Right lobe of liver (tissue), 6 donors: ENCODE measurements at places on chromosomes 5 and 9.

GRCh38 chr5:61596265-61596664 lies 264.2 kb downstream of the ZSWIM6 start:
- no peak for DNase-seq
- H3K4me1 ChIP-seq: no peaks in the 10 kb centered on the region
- H3K27ac ChIP-seq: no peak overlapping the region
- H3K36me3 ChIP-seq: no peaks in the 10 kb centered on the region
- no peak overlapping the region for H3K4me3 ChIP-seq

- no peaks in the 10 kb centered on the region for H3K27me3 ChIP-seq
- H3K4me1 ChIP-seq: no peaks in the 10 kb centered on the region
- H3K27ac ChIP-seq: no peak overlapping the region
- no peaks in the 10 kb centered on the region for H3K36me3 ChIP-seq
- no peak overlapping the region for H3K4me3 ChIP-seq
Measured at GRCh38 chr9:1918108-1918507, 97.0 kb upstream of the SMARCA2 start.

- no peak for DNase-seq
- H3K4me1 ChIP-seq: no peaks in the 10 kb centered on the region
- H3K36me3 ChIP-seq: no peaks in the 10 kb centered on the region
- no peak overlapping the region for H3K27ac ChIP-seq
- no peak overlapping the region for H3K4me3 ChIP-seq
Measured at GRCh38 chr5:80054682-80055081, 19.5 kb downstream of the THBS4 start.

DNA sequence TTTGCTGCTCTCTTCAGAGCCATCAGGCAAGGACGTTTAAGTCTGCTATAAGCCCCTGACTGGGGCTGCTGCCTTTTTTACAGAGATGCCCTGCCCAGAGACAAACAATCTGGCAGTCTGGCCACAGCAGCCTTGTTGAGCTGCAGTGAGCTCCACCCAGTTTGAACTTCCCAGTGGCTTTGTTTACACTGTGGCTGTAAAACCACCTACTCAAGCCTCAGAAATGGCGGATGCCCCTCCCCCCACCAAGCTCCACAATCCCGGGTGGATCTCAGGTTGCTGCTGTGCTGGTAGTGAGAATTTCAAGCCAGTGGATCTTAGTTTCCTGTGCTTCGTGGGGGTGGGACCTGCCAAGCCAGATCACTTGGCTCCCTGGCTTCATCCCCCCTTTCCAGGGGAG lies 59.7 kb upstream of the SNCAIP start:
- no peaks in the 10 kb centered on the region for H3K4me1 ChIP-seq
- no peak for DNase-seq
- no peaks in the 10 kb centered on the region for H3K36me3 ChIP-seq
- H3K27ac ChIP-seq: no peak overlapping the region
- no peak overlapping the region for H3K4me3 ChIP-seq
- H3K27me3 ChIP-seq: no peaks in the 10 kb centered on the region

DNA sequence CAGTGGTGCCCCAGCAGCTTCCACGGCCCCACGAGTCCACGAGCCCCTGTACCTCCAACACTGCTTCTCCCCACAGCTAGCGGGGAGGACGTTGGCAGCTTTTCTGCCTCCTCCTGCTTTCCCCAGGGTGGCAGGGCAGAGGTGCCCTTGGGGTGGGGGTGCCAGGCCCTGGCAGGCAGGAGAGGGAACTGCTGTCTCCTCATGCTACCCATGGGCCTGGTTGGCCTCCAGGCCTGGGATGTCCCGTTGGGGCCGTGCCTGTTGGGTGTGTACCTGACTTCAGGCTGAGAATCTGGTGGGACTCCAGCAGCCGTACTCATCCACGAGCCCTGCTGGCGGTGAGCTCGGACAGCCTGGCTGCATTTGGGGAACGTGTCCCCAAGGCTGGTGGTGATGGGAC lies 27.3 kb downstream of the RXRA start:
- no peaks in the 10 kb centered on the region for H3K27me3 ChIP-seq
- no peak overlapping the region for H3K27ac ChIP-seq
- H3K36me3 ChIP-seq: no peaks in the 10 kb centered on the region
- DNase-seq: no peak
- H3K4me1 ChIP-seq: peaks cover 99% of the 10 kb centered on the region

GRCh38 chr9:12461763-12462460 lies 231.3 kb upstream of the TYRP1 start:
- H3K36me3 ChIP-seq: no peaks in the 10 kb centered on the region
- no peak overlapping the region for H3K4me3 ChIP-seq

DNA sequence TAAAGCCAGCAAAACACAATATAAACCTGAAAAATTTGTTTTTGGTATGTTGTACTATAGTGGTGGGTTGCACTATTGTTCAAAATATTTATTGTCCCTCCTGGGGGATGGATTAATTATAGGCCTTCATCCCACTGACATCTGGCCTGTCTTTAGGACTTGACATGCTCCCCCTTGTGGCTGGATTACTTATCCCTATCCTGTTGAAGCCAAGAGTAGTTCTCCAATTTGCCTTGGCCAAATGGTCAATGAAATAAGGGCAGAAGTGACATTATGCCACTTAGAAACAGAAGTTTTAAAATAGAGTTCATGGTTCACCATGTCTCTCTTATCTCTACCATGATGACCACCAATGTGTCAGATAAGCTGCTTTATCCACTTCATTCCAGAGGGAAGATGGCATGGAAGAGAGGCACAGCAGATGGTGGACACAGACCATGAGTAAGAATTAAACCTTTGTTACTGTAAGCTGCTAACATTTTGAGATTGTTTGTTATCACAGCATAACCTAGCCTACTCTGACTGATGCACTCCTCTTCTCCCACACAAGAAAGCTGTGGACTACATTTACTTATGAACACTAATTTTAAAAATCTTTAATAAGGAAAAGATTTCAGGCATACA lies 29.2 kb upstream of the ARHGEF28 start:
- no peaks in the 10 kb centered on the region for H3K27me3 ChIP-seq
- H3K4me3 ChIP-seq: no peak overlapping the region
- no peaks in the 10 kb centered on the region for H3K4me1 ChIP-seq
- H3K36me3 ChIP-seq: no peaks in the 10 kb centered on the region
- H3K27ac ChIP-seq: no peak overlapping the region

GRCh38 chr5:170534177-170534576 lies 30.4 kb downstream of the KCNIP1 start:
- DNase-seq: no peak
- no peak overlapping the region for H3K27ac ChIP-seq
- no peak overlapping the region for H3K4me3 ChIP-seq
- H3K4me1 ChIP-seq: no peaks in the 10 kb centered on the region
- H3K27me3 ChIP-seq: no peaks in the 10 kb centered on the region
- no peaks in the 10 kb centered on the region for H3K36me3 ChIP-seq

GRCh38 chr5:168047043-168047668 lies 244.3 kb upstream of the WWC1 start:
- DNase-seq: no peak
- H3K4me1 ChIP-seq: no peaks in the 10 kb centered on the region
- H3K27me3 ChIP-seq: no peaks in the 10 kb centered on the region

GRCh38 chr5:82911910-82912309 lies 165.3 kb downstream of the TMEM167A start:
- no peaks in the 10 kb centered on the region for H3K27me3 ChIP-seq
- no peaks in the 10 kb centered on the region for H3K36me3 ChIP-seq
- H3K4me1 ChIP-seq: no peaks in the 10 kb centered on the region
- no peak overlapping the region for H3K4me3 ChIP-seq
- no peak overlapping the region for H3K27ac ChIP-seq

DNA sequence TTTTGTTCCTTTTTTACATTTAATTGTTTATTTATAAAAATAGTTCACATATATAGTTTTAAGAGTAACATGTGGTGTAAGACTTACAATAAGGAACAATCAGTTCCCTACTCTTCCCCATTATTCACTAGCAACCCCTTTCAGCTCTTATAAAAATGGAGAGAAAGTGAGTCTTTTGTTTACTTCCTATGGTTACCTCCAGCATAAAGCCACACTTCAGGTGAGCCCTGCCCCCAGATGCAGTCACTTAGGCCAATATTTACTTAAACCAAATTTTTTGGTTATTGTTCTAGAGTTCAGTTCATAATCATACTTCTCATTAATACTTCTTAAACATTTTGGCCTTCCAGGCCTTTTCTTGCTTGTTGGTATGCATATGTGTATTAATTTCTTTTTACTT lies 33.7 kb downstream of the UBE2R2 start:
- peaks cover 59% of the 10 kb centered on the region for H3K4me1 ChIP-seq
- no peaks in the 10 kb centered on the region for H3K36me3 ChIP-seq
- H3K4me3 ChIP-seq: no peak overlapping the region
- H3K27me3 ChIP-seq: no peaks in the 10 kb centered on the region

DNA sequence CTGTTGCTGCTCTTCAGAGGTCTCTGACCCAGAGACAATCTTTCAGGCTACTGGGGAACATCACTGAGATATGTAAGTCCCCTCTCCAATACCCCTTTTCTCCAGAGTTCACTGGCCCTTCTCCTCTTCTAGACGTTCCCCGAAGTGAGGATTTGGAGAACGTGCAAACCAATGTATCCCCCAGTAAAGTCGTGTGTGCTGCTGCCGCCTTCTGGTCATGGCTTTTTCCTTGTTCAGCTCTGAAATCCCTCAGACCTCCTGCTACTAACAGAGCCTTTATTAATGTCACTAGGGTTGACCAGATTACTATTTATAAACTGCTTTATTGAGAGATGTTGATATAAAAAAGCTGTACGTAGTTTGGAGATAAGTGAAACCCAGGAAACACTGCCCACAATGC lies 1028.6 kb downstream of the CDH9 start:
- no peaks in the 10 kb centered on the region for H3K27me3 ChIP-seq
- DNase-seq: peak; percentile 66
- no peaks in the 10 kb centered on the region for H3K4me1 ChIP-seq

GRCh38 chr5:157085930-157086329 lies 22.9 kb downstream of the HAVCR2 start:
- no peak overlapping the region for H3K4me3 ChIP-seq
- no peak overlapping the region for H3K27ac ChIP-seq
- H3K36me3 ChIP-seq: no peaks in the 10 kb centered on the region

DNA sequence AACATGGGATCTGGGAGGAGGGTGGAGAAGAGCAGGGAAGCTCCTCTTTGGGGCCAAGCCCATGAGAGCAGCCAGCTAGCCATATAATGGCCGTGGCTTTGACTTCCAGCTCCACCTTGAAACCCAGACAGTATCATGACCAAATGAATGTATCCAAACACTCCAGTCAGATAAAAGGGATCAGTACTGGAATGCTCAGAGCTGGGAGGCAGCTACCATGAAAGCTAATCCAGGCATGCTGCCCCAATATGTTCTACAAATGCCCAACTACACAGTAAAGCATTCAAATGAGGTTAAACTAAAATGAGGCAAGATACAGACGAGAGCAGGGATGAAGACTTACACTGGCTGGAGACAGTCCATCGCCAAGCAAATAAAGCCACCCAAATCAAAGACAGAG lies 69.4 kb downstream of the FRMD3 start:
- no peak overlapping the region for H3K27ac ChIP-seq
- H3K36me3 ChIP-seq: no peaks in the 10 kb centered on the region
- H3K4me3 ChIP-seq: no peak overlapping the region
- no peak for DNase-seq
- no peaks in the 10 kb centered on the region for H3K27me3 ChIP-seq
- no peaks in the 10 kb centered on the region for H3K4me1 ChIP-seq

GRCh38 chr5:124789104-124789605 lies 42.7 kb upstream of the ZNF608 start:
- no peak for DNase-seq
- H3K27ac ChIP-seq: no peak overlapping the region
- no peak overlapping the region for H3K4me3 ChIP-seq
- H3K27me3 ChIP-seq: no peaks in the 10 kb centered on the region
- H3K36me3 ChIP-seq: no peaks in the 10 kb centered on the region
- H3K4me1 ChIP-seq: no peaks in the 10 kb centered on the region

DNA sequence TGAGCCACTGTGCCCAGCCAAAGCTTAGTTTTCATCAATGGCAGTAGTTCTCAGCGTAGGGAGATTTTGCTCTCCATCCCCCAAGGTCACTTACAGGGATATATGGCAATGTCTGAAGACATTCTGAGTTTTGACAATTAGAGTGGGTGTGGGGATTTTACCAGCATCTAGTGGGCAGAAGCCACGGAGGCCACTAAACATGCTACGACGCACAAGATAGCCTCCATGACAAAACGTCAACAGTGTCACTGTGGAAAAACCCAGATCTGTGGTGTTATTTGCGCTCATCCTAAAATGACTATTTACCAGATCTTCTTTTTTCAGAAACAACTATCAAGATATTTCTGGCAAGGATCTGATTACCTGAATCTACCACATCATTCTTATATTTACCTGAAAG lies 68.2 kb downstream of the CDC14B start:
- no peak overlapping the region for H3K27ac ChIP-seq
- H3K36me3 ChIP-seq: no peaks in the 10 kb centered on the region
- H3K4me1 ChIP-seq: no peaks in the 10 kb centered on the region
- no peaks in the 10 kb centered on the region for H3K27me3 ChIP-seq

- H3K27me3 ChIP-seq: no peaks in the 10 kb centered on the region
- H3K4me1 ChIP-seq: no peaks in the 10 kb centered on the region
- no peak overlapping the region for H3K4me3 ChIP-seq
- H3K27ac ChIP-seq: no peak overlapping the region
Measured at GRCh38 chr5:181151146-181151545, 3.8 kb downstream of the OR2V2 start.

DNA sequence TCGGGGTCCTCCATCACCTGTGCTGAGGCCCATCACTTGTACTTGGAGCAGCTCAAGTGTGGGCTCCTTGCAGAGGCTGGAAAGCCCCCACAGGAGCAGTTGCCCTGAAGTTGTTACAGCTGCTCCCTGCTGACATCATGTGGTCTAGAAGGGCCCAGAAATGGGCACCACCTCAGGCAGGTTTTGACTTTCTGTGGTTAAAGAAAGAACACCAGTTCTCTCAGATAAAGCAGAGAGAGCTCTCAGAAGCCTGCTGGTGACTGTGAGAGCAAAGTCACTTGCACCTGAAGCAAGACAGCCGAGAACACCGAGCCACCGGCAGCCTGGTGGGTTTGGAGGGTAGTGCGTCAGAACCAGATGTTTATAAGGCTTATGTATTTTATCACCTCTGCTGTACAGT lies 70.4 kb downstream of the MVB12B start:
- H3K4me1 ChIP-seq: peaks cover 16% of the 10 kb centered on the region
- H3K27ac ChIP-seq: no peak overlapping the region

DNA sequence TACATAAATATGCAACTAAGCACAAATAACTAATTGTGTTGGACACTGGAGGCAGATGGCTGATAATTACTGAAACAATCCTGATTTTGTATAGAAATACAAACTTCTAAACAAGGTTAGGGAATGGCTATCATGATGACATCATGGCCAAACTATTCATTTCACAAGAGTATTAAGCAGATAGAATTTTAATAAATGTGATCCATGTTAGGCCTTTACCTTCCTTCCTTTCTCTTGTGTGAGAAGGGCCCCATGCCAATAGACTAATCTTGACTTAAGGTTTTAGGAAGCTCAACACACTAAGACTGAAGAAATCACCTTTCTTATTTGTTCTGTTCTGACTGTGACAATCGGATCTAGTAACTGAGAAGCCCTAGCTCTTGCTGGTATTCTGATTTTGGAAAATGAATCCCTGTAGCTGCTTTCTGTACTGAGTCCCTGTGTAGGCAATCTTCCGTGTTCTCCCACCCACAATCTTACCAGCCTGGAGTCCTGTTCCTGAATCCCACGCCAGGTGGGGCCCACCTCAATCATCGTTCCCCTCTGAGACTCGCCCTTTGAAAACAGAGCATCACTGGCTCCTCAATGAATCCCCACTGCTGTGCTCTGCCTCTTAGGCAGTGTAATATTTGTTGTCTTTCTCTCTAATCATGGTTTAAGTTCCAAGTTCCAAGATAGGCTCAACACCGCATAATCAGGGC lies 168.7 kb upstream of the GNA14 start:
- DNase-seq: no peak
- no peaks in the 10 kb centered on the region for H3K27me3 ChIP-seq
- no peak overlapping the region for H3K27ac ChIP-seq

GRCh38 chr5:76402251-76402885 lies 717 bp upstream of the IQGAP2 start:
- H3K4me1 ChIP-seq: peaks cover 34% of the 10 kb centered on the region
- H3K27me3 ChIP-seq: no peaks in the 10 kb centered on the region
